ENCODE measurements at places on chromosomes 5 and 9. TPM values are rescaled to one million over a fixed set of nuclear protein-coding genes. Genes with fewer than 3 reads are reported as not detected.

The IFNE gene
- total RNA-seq = not detected

The IL9 gene
- not detected for total RNA-seq

The C9 gene
- not detected for total RNA-seq

The CRAT gene
- 26.2 TPM for total RNA-seq

The COL27A1 gene
- total RNA-seq = 41.0 TPM

The HRCT1 gene
- total RNA-seq = 3.7 TPM

The TYRP1 gene
- not detected for total RNA-seq

The OBP2B gene
- total RNA-seq = 0.33 TPM

The TMEM167A gene
- total RNA-seq = 28.1 TPM

The SLC36A1 gene
- total RNA-seq = 5.6 TPM

The FOXD1 gene
- 0.11 TPM for total RNA-seq

The GCNT4 gene
- 2.8 TPM for total RNA-seq

DNA sequence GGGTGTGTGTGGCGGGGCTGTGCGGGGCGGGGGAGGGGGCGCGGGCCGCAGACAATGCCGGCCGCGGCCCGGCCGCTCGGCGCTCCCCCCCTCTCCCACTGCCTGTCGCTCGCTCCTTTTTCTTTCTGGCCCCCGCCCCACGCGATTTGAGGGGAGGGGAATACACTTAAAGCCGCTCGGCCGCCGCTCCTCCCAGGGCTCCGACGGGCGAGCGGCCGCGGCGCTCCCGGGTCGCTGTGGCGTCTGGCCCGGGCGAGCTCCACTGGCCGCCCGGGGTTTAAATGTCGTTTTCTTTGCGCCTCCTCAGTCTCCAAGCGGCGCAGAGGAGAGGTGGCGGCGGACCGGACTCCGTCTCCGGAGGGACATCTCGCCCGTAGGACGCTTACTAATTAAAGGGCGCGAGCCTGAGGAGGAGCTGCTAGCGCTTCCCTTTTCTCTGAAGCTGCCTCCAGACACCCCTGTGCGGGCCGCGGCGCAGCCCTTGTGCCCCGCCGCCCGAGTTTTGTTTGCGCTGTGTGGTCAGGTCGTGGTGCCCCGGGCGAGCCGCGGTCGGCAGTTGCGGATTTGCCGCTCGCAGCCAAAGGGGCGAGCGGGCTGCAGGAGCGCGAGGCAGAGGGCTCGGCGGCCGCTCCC lies 1.4 kb downstream of the ZSWIM6 start:
- peaks cover 4% of the 10 kb centered on the region for H3K4me1 ChIP-seq
- peak overlapping the region; percentile 92 for H3K4me3 ChIP-seq
- no peaks in the 10 kb centered on the region for H3K36me3 ChIP-seq
- no peaks in the 10 kb centered on the region for H3K27me3 ChIP-seq
- peak; percentile 40 for DNase-seq

- H3K36me3 ChIP-seq = no peaks in the 10 kb centered on the region
- no peak for DNase-seq
- H3K27ac ChIP-seq = no peak overlapping the region
These were observed 209.1 kb downstream of the ADGRV1 start for GRCh38 chr5:90767710-90768109.

DNA sequence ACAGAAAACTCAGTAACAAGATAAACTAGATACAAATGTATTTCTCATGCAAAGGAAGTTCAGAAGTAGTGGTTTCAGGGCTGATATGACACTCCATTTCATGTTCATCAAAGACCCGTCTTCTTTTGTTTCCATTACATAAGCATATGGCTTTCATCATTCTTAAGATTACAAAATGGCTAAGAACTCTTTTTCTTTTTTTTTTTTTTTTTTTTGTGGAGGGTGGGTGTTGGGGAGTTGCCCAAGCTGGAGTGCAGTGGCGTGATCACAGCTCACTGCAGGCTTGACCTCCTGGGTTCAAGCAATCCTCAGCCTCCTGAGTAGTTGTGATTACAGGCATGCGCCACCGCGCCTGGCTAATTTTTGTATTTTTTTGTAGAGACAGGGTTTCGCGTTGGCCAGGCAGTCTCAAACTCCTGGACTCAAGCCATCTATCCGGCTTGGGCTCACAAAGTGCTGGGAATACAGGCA lies 22.0 kb upstream of the PTBP3 start:
- no peaks in the 10 kb centered on the region for H3K4me1 ChIP-seq
- no peaks in the 10 kb centered on the region for H3K27me3 ChIP-seq
- H3K27ac ChIP-seq = no peak overlapping the region
- no peaks in the 10 kb centered on the region for H3K36me3 ChIP-seq
- H3K4me3 ChIP-seq = no peak overlapping the region

DNA sequence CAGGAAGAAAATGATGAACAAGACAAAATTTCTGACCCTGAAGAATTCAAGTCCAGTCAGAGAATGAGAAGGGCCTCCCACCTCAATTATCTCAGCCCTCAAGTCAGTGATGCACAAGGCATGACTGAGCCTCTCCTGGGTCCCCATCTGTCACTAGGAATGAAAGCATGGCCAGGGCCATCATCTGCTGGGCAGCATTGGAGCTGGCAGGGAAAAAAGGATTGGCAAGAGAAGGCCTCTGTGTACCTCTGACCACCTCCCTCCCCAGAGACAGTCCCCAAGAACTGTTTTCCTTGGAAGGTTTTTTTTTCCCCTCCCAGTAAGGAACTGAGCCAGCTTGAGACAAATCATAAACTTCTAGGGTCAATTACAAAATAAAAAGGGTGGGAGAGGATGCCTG lies 76.7 kb downstream of the KLHL3 start:
- DNase-seq = no peak
- H3K4me3 ChIP-seq = no peak overlapping the region
- no peaks in the 10 kb centered on the region for H3K4me1 ChIP-seq
- H3K36me3 ChIP-seq = no peaks in the 10 kb centered on the region

GRCh38 chr9:29640507-29640906 lies 2067.2 kb upstream of the C9orf72 start:
- no peak for DNase-seq
- H3K27ac ChIP-seq = no peak overlapping the region
- H3K4me1 ChIP-seq = no peaks in the 10 kb centered on the region
- no peaks in the 10 kb centered on the region for H3K36me3 ChIP-seq
- no peak overlapping the region for H3K4me3 ChIP-seq
- no peaks in the 10 kb centered on the region for H3K27me3 ChIP-seq

GRCh38 chr5:14492331-14492964 lies 89.1 kb upstream of the OTULINL start:
- no peaks in the 10 kb centered on the region for H3K4me1 ChIP-seq
- no peaks in the 10 kb centered on the region for H3K27me3 ChIP-seq
- DNase-seq = no peak
- H3K27ac ChIP-seq = no peak overlapping the region
- no peak overlapping the region for H3K4me3 ChIP-seq

DNA sequence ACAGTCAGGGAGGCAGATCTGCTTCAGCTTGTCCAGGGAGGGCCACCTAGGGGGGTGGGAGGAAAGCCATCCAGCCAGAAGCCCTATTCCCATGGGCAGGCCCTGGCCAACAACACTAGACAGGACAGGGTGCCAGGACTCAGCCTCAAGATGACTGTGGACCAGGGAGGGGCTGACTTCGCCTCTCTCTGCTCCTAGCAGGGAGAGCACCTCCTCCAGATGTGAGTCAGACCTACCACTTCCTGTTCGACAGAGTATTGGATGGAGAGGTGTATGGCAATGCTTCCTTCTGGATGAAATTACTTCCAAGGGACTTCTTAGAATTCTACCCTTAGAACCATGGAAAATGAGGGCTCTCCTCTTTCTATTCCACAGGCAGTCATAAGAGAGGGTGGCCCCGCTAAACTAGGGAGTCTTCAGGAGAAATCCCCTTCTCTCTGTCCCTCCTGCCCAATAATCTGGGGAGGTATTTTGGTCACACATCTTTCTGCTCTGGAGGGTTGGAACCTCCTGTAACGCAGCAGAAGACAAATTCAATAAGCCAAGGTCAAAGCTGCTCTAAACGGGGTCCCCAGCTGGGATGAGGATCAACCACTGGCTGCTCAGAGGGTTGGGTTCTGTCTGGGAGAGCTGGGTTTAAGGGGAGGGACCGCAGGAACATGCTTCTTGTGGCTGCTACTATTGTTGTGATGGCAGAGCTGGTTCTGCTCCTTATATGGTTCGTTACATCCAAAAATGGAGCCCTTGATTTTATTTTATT lies 23.2 kb upstream of the RCL1 start:
- H3K27me3 ChIP-seq = no peaks in the 10 kb centered on the region
- no peaks in the 10 kb centered on the region for H3K36me3 ChIP-seq
- H3K4me3 ChIP-seq = no peak overlapping the region
- no peak overlapping the region for H3K27ac ChIP-seq
- no peak for DNase-seq

GRCh38 chr5:178083922-178084321 lies 29.4 kb upstream of the N4BP3 start:
- no peaks in the 10 kb centered on the region for H3K4me1 ChIP-seq
- DNase-seq = no peak
- no peak overlapping the region for H3K27ac ChIP-seq
- H3K36me3 ChIP-seq = no peaks in the 10 kb centered on the region
- no peak overlapping the region for H3K4me3 ChIP-seq

- H3K4me3 ChIP-seq = no peak overlapping the region
- H3K36me3 ChIP-seq = no peaks in the 10 kb centered on the region
- H3K27ac ChIP-seq = no peak overlapping the region
- DNase-seq = no peak
- H3K4me1 ChIP-seq = peaks cover 2% of the 10 kb centered on the region
- no peaks in the 10 kb centered on the region for H3K27me3 ChIP-seq
These were observed 892 bp upstream of the TNC start for GRCh38 chr9:115118879-115119218.

- no peak overlapping the region for H3K27ac ChIP-seq
- H3K4me3 ChIP-seq = no peak overlapping the region
- no peaks in the 10 kb centered on the region for H3K4me1 ChIP-seq
- H3K27me3 ChIP-seq = no peaks in the 10 kb centered on the region
- H3K36me3 ChIP-seq = no peaks in the 10 kb centered on the region
- DNase-seq = no peak
These were observed 13.5 kb downstream of the WDR5 start for GRCh38 chr9:134149380-134149779.

GRCh38 chr9:6173914-6174313 lies 41.7 kb upstream of the IL33 start:
- no peak overlapping the region for H3K27ac ChIP-seq
- no peaks in the 10 kb centered on the region for H3K27me3 ChIP-seq
- no peak for DNase-seq
- no peaks in the 10 kb centered on the region for H3K4me1 ChIP-seq
- no peaks in the 10 kb centered on the region for H3K36me3 ChIP-seq
- no peak overlapping the region for H3K4me3 ChIP-seq

DNA sequence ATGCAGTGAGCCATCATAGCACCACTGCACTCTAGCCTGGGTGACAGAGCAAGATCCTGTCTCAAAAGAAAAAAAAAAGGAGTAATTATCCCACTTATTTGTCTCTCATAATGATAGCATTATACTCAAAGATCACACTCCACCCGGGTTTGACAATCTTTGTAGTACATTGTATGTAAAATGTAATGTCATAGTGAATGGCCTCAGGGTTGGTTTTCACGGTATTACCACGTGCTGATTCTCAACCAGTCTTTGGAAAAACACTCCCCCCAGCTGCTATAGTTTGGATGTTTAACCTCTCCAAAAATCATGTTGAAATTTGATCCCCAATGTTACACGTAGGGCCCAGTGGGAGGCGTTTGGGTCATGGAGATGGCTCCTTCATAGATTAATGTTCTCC lies 402.4 kb upstream of the GRAMD2B start:
- no peak for DNase-seq
- H3K27me3 ChIP-seq = no peaks in the 10 kb centered on the region
- no peaks in the 10 kb centered on the region for H3K36me3 ChIP-seq

DNA sequence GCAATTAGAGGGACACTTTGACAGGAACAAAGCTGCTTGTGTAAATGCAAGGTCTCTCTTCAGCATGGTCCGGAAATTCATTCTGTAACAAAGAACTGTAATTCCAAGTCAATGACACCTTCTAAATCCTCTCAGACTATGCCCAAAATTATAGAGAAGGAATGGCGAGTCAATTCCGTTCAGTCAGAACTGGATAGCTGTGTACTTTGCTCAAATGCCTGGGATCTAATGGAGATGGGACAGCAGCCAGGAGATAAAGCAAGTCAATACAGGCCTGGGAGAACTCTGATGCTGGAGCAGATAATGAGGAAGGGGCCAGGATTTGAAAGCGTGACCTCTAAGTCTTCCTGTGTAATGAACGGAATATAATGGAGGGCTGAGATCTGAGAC lies 96.4 kb upstream of the SPRY4 start:
- H3K27ac ChIP-seq = no peak overlapping the region
- no peak for DNase-seq
- H3K27me3 ChIP-seq = no peaks in the 10 kb centered on the region

GRCh38 chr5:94266170-94266569 lies 352.2 kb downstream of the KIAA0825 start:
- no peaks in the 10 kb centered on the region for H3K4me1 ChIP-seq
- H3K36me3 ChIP-seq = no peaks in the 10 kb centered on the region
- no peak overlapping the region for H3K27ac ChIP-seq

DNA sequence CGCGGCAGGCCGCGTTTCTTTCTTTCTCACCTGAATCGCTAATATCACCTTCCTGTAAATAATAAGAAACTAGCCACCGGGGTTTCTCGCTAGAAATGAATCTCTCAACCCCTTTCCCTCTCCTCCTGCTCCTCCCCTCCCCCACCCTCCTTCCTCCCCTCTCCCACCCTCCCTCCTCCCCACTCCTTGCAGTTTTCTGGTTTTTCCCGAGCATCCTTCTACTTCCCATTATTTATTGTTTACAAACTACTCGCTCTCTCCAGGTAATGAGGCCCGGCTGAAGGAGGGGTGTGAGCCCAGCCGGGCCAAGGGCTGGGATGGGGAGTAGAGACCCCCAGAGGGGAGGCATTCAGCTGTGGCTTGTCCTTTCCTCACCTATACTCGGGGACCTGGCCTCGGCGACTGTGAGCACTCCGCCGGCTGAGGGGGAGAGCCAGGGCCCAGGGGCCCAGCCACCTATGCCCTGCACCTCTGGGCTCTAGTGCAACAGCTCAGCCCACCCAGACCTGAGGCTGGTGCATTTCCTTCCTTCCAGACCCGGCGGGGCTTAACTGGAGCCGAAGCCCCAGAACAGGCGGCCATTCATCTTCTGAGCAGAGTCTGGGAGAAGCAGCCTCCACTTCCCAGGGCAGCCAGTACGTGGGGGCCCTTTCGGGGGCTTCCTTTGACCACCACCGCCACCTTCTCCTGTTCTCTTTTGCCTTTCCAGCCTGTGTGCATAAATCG lies 2.1 kb upstream of the IRX4 start:
- no peaks in the 10 kb centered on the region for H3K27me3 ChIP-seq
- no peak overlapping the region for H3K27ac ChIP-seq
- no peak for DNase-seq
- H3K4me3 ChIP-seq = no peak overlapping the region

- H3K4me3 ChIP-seq = no peak overlapping the region
- H3K27ac ChIP-seq = no peak overlapping the region
- H3K4me1 ChIP-seq = no peaks in the 10 kb centered on the region
- H3K27me3 ChIP-seq = no peaks in the 10 kb centered on the region
These were observed 148.8 kb upstream of the SGCD start for GRCh38 chr5:156178117-156178516.

GRCh38 chr5:157486221-157486681 lies 26.2 kb downstream of the NIPAL4 start:
- no peak for DNase-seq
- no peaks in the 10 kb centered on the region for H3K27me3 ChIP-seq
- H3K27ac ChIP-seq = no peak overlapping the region

Data from ovary (tissue), 10 donors.